ENCODE measurements at places on chromosomes 5 and 9.

DNA sequence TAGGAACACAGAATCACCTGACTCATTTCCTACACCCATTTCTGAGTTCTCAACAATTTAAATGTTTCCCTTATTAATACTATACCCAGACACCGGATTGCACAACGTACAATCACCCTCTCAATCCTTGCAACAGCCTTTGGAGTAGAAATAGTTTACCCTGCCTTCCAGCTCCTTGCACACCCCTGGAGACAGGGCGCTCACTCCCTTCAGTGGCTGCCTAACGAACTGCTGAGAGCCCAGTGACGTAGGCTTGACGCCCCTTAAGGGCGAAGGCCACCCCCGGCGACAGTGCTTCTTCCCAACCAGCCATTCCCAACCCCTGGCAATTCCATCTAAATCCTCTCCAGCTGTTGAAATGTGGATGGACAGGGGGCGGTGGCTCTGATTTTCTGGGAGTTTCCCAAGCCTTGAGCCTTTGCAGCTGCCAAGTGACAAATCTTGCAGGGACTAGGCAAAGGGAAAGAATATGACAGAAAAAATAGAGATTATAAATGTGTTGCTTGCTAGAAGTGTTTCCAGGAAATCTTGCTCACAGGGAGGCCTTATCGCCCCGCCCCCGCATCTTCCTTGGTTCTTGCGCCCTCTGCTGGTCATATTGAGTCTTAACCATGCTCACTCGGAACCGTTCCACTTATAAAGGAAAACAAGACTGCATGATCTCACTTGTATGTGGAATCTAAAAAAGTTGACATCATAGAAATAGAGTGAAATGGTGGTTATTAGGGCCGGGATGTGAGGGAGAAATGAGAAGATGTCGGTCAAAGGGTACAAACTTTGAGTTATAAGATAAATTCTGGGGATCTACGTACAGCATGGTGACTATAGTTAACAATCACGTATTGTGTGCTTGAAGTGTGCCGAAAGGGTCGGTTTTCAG, 7.6 kb upstream of the BARX1 start:
- DNase-seq, result no peak

GRCh38 chr5:75712091-75712490, 5.1 kb downstream of the POC5 start:
- DNase-seq, result no peak

GRCh38 chr5:56024810-56025150, 30.0 kb upstream of the IL6ST start:
- no peak for DNase-seq

DNA sequence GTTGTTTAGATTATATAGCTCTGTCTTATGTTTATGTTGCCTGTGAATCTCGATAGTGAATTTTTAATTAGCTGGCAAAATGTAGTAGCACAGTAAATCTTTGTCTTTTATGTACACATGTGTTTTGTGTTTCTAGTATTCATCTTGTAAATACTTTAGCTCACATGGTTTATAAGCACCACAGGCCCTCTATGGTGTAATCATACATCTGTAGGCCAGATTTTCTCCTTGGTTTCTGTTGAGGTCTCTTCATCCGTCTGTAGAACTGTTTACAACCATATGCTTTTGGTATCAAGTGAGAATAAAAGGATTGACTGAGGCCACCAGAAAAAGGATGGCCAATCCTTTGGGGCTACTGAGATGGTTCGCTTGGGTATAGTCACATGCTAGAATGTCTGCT, 45.0 kb downstream of the PRR16 start:
- DNase-seq, result no peak

DNA sequence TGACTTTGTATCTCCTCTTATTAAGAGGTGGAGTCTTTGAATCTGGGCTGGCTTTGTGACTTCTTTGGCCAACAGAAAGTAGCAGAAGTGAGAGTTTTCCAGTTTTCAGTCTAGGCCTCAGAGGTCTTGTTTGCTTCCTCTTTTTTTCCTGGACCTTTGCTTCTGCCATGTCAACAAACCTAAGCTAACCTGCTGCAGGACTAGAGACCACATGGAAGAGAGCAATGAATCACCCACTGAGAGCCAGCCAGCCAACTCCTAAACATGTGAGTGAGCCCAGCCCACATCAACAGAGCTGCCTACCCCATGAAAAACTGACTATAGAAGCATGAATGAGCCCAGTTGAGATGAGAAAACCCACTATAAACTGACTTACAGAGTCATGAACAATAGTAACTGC, 29.9 kb downstream of the MRPL22 start:
- no peak for DNase-seq

- DNase-seq, result no peak
Measured at GRCh38 chr5:139743804-139744203, 51.8 kb upstream of the PSD2 start.

DNA sequence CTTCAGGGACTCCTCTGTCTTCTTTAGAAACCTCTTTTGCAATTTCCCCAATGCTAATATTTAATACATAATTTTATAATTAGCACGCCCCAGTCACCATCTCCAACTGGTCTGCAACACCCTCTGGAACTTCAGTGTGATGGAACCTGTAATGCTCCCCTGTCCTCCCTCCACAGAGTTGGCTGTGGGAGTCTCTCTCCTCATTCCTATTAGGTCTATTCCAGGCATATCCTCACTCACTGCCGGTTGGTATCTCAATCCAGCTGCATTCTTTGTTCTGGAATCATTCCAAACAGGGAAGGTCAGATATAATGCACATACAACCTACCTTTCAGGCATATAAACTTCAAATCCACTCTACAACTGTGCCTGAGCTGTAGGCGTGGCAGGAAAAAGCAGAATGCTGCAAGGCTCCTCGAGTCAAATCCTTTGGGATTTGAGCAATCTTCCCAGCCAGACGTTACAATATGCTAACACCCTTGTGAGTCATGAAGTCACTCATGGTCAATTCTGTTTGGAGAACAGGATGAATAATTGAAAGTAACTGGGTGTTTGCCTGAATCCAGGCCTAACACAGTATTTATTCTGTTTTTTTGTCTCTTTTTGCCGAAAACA, 293.8 kb downstream of the CWC27 start:
- DNase-seq, result no peak

DNA sequence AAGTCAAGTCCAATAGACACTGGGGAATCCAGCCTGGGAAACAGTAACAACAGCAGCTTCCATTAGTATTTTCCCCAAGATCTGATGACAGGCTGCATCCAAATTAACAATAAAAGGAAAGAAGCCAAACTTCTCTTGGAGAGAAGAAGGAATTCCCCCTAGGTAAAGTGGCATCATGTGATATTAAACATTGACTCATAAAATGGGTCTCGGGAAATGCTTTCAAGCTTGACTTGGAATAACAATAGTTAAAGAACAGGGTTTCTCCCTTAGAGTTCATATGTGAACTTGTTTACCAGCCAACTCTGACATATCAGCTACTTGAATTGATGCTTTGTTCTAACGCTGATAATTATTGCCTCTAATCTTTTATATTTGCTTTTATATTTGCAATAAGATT, 45.4 kb downstream of the ENTREP1 start:
- no peak for DNase-seq

DNA sequence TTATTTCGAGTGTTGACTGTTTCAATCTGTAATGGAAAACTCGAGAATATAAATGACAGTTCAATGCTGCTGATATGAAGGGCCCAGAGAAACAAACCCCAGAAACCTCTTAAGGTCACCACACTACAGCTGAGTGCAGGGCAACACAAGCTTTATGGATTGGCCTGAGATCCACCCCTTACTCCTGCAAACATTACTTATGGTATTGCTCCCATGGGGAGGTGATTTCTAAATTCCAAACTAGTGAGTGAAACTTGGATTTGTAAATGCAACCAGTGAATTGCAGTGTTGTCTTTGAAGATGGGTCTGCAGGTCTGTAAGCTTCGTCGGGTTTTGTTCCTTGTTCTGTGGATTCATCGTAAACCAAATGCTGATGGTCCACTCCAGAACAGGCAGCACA, 85.4 kb downstream of the NTRK2 start:
- no peak for DNase-seq

- no peak for DNase-seq
Measured at GRCh38 chr5:40503439-40503838, 176.3 kb upstream of the PTGER4 start.

DNA sequence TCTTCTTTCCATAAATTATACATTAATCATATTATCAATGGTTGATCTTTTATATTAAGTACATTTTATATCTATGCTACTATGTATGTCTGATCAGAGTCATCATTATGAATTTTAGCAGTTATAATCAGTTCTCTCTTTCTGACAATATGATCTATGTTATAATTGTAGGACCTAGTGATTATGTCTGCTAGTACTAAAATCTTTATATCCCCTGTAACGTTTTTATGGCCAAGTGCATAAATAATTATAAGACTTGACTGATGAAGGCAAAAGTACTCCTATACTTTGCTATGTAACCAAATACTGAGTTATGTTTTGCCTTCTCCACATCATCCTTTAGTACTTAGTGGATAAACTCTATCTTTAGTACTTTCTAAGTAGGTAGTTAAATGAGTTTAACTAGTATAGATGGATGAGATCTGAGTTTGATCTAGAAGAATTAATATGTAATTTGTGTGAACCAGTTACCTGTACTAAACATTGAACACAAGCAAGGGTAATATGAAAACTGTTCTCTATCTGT, 75.4 kb downstream of the SLF1 start:
- DNase-seq, result no peak

DNA sequence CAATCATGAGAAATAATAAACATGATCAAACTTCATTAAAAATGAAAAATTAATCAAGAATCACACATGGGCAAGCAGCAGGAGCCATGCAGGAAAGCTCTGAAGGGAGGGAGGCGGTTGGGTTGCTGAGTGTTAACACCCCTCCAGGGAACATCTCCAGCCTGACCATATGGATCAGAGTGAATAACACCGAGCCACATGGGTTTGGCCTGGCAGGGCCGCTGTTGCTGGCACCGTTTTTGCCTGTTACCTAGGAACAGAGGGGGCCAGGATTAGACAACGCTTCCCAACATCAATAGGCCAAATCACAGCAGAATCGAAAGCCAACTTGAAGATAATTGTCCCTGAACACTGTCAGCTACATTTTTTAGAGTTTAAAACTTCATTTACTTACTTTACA, 160.2 kb downstream of the DENND1A start:
- DNase-seq, result no peak

GRCh38 chr9:127923046-127923445, 6.2 kb upstream of the ST6GALNAC4 start:
- no peak for DNase-seq

DNA sequence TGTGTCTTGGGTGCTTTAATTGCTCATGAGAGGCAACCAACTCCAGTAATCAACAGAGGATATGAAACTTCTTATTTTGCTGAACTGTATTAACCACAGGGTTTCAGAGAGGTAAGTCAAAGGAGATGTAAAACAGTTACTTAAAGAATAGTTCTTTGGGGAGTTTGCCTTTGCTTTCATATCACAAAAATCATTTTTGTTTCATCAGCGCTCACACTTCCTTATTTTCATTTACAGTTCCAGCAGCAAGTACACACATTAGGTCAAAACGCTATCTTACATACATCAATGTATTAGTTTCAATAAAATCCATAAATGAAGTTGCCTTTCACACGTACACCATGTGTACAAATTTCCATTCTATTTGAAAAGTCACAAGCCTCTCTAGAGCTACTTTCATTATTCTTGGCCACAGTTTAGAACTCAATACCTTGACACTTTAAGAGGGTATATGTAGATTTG, 50.1 kb downstream of the ST8SIA4 start:
- no peak for DNase-seq

GRCh38 chr5:15521381-15522186, 21.6 kb downstream of the FBXL7 start:
- no peak for DNase-seq

- DNase-seq, result no peak
Measured at GRCh38 chr9:5671711-5672353, 42.9 kb downstream of the RIC1 start.

GRCh38 chr5:19044311-19044710, 943.7 kb downstream of the CDH18 start:
- DNase-seq, result no peak

DNA sequence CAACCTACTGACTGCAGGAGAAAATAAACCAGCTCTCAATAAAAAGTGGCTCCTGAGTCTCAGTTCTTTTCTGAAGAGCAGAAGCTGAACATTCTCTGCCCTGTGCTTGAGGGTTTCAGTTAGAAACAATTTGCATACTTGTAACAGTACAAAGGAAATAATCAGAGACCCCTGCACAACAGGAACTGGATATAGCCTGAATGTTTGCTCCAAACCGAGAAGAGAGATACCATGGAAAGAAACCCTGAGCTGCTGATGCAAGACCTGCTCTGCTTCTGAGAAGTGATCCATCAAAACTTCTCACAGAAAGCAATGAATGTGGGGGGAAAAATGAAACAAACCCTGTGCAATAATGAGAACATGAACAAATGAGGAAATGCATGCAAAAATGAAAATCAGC, 592.9 kb downstream of the SEMA5A start:
- DNase-seq, result no peak

GRCh38 chr5:159531554-159532105, 201.3 kb upstream of the IL12B start:
- no peak for DNase-seq

- DNase-seq, result no peak
Measured at GRCh38 chr5:120446068-120446492, 18.0 kb upstream of the PRR16 start.

GRCh38 chr9:35027860-35028259, 38.3 kb downstream of the DNAJB5 start:
- no peak for DNase-seq

DNA sequence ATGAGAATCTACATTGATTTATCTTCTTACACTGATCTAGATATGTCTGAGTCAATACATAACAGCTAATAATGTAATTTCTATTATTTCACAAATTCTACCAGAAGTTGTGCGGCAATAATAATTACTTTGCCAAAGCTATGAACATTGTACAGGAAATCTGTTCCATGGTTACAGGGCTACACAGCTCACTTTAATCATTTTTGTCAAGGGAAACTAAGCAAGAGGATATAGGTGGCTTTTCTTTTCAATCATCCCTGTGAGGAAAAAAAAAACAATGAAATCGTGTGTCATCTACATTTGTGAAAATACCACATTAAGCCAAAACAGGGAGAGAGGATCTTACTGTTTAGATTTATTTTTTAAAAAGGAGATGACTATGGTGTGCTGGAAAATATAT, 717.4 kb downstream of the NR2F1-AS1 start:
- DNase-seq, result no peak

- DNase-seq, result no peak
Measured at GRCh38 chr5:119521232-119521631, 68.9 kb downstream of the HSD17B4 start.

DNA sequence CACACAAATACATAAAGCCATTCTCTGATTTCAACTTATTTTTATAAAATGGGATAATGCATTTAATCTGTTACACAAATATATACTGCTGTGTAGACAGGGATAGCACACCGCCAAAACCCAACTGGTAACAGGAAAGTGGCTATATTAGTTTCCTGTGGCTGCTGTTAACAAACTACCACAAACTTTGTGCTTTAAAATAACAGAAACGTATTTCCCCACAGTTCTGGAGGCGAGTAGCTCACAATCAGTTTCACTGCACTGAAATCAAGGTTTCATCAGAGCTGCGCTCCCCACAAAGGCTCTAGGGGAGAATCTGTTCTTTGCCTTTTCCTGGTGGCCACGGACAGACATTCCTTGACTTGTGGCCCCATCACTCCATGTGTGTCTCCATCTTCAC, 94.0 kb downstream of the MLLT3 start:
- DNase-seq, result no peak

Measured in GM12892 (cell line).